ENCODE measurements at places on chromosomes 4 and X.

DNA sequence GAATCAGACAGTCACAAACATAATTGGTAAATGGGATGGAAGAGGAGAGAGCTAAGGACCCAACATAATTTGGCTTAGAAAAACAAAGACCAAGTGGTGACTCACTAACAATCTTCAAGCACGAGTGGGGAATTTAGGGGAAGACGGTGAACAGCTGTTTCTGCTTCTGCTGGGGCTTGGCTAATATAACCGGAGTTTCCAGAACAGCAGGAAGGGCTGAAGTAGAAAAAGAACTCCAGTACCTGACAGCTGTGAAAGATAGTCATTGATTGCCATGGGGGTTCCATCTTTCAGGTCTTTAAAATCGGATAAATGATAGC is 290.9 kb upstream of the LDB2 start:
- no peak for DNase-seq

DNA sequence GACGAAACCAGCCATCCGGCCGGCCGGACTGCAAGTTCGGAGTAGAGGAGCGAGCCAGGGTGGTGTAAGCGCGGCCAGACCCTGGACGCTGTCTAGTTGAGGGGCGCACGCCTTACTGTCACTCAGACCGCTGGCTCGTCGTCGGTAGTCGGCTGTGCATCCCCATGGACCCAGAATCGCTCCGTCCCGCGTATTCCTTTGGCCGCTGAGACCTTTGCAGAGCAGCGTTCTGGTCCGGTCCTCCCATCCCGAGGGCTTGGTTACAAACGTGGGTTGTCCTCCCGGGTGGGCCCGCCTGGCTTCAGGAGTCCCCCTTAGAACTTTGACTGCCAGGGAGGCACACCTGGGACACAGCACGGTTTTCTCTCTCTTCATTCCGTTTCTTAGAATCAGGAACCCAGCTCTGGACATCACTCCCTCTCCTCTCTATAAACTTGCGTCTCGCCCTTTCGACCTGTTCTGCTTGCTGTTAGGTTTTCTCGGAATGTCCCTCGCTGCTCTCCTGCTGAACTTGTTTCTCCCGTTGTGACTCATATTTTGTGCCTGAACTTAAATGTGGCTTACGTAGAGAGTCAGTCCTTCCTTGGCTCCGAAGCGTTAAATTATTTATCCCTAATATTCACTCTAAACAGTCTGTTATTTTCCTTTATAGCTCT is 672 bp downstream of the PGM2 start:
- DNase-seq = no peak

DNA sequence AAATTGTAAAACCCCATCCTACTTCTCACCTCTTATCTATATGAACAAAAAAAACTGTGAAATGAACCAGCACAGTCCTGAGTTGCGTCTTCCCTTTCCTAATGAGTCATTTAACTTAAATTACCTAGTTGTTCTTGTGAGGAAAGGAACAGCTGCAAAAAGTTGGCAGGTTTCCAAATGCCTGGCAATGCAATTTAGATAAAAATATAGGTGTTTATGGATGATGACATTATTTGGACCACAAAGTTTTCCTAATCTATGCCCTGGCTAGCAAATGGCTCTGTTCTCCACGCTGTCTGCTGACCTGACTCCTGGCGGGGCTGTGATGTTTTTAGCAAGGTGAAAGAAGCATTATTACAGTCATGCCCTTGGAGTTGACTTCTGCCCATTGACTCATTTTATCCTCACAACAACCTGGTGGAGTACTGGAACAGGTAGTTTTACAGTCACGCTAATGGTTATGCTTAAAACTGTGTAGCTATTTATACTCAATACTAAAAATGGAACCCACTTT is 29.8 kb upstream of the RELL1 start:
- DNase-seq = no peak

DNA sequence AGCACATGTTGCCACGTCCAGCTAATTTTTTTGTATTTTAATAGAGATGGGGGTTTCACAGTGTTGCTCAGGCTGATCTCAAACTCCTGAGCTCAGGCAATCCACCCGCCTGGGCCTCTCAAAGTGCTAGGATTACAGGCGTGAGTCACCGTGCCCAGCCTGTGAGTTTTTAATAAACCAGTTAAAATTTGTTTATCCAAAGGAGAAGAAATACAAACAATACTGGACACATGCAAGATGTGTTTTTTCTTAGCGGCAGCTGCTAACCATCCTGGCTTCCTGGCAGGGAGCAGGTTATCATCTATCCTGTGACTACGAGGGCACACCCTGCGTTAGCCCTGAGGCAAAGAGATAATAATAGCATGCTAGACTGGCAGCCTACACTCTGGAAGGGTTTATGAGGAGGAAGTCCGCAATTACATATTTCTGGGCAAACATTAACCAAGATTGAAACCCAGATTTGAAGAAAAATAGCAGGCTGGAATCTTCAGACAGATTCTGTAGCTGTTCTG is 191.4 kb downstream of the SPRY1 start:
- DNase-seq = no peak

GRCh38 chr4:100359441-100359840 is 158.4 kb downstream of the EMCN start:
- DNase-seq = no peak

DNA sequence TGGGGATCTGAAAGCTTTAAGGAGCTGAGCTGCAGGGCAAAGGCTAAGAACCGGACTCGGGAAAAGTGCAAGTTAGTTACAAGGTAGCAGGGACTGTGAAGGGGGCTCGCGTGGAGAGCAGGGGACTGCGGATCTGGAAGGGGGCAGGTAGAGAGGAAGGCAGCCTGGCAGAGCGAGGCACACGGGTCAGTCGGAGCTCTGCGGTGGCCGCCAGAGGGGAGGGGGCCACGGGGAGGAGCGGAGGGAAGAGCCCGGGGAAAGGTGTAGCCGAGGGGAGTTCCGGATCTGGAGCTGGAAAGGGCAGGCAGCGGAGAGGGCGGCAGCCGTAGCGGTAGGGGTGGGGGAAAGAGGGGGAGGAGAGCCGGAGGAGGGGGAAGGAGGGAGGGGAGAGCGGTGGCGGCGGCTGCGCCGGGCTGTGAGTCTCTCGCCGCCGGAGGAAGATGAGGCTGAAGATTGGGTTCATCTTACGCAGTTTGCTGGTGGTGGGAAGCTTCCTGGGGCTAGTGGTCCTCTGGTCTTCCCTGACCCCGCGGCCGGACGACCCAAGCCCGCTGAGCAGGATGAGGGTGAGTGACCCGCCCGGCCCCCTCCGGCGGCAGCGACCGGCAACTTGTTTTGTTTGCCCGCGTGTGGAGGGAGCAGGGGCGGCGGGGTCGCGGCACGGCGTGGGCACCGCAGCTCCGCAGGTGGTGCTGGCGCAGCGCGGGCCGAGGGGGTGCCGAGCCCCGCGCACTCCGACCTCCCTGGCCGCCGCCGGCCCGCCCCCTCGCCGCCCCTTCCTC is at the start of gene GALNT7:
TSS of gene GALNT7 (plus strand) at position 416 of the 782 bp plus-strand sequence. CDS start at position 441, 25 bp downstream.
- DNase-seq = peak; percentile 77

DNA sequence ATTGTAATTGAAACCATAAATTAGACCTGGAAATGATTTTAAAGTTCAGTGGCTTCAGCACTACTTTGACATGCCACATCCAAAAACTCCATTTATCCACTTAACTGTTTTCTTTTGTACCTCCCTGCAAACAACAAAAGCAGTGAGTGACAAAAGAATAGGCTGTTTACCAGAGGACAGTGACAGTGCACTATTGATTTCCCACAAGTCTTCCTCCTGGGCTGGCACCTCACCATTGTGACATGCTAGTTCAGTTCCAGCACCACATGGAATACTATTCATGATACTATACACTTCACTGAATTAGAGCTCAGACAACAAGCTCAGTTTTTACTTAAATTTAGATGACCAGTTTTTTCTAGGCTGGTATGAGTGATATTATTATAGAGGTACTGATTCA is 29.3 kb downstream of the MOSPD2 start:
- no peak for DNase-seq

DNA sequence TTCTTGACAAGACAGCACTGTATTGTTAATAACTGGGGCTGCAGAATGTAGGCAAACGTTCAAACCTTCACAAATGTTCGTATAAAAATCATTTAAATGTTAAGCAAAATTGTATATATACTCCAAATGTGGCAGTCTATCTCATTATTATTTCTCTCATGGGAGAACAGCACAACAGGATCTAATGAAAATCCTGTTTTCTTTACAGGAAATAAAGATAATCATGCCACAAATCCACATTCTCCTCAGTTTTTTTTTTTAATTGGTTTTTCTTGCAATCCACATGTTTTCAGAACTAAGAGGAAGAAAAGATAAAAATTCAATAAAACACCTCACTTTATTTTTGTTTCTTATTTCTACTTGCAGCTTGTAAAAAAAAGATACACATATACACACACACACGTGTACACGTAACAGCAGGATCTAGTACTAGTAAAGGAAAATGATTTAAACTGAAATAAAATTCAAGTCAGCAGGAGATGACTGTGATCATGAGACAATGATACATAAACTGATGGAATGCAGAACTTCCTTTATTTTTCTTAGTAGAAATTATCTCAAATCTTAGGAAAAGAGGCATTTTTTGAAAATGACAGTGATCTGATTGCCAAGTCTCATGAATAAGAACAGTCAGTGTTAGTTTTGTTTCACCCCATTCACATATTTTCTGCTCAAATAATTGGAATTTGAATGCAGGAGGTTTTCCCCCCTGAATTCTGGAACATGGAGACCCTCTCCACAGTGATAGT is 11.3 kb downstream of the APBB2 start:
- no peak for DNase-seq

- DNase-seq = peak; percentile 58
These were observed at the start of gene HUWE1 for GRCh38 chrX:53686151-53686885. Gene HUWE1, minus strand, starts transcription at chrX:53686719. Its CDS starts 32,612 bp downstream, at chrX:53654107.

DNA sequence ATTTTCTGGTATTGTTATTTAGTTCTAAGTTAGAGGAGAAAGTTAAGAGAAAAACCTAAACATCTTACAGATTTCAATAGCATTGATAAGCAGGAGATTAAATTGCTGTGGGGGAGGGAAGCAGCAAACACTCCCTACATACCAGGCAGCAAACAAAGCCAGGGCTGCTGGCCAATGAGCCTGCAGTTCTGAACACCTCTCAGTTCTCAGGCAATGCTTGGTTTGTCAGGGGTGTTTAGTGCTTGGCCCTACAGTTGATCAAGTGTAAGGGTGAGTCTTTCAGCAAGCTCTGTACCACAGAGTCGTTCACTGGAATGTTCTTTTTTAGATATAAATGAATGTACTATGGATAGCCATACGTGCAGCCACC is 38.6 kb downstream of the EGFL6 start:
- no peak for DNase-seq

DNA sequence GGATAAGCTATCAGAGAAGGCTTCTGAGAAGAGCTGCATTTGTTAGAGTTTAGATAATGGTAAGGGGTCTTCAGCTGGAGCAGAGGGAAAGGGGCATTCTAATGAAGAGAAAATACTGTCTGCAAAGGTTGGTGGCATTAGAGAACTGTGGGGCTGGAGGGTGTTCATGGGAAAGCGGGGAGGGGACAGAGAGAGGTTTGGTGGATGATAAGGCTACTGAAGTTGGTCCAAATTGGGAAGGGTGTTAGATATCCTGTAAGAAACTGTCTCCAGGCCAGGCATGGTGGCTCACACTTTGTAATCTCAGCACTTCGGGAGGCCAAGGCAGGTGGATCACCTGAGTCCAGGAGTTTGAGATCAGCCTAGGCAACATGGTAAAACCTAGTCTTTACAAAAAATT is 59.9 kb downstream of the AFF1 start:
- no peak for DNase-seq

- no peak for DNase-seq
These were observed 4.5 kb downstream of the DDX60L start for GRCh38 chr4:168475745-168476144.

GRCh38 chrX:152632445-152633097 is 5.1 kb upstream of the GABRQ start:
- no peak for DNase-seq

DNA sequence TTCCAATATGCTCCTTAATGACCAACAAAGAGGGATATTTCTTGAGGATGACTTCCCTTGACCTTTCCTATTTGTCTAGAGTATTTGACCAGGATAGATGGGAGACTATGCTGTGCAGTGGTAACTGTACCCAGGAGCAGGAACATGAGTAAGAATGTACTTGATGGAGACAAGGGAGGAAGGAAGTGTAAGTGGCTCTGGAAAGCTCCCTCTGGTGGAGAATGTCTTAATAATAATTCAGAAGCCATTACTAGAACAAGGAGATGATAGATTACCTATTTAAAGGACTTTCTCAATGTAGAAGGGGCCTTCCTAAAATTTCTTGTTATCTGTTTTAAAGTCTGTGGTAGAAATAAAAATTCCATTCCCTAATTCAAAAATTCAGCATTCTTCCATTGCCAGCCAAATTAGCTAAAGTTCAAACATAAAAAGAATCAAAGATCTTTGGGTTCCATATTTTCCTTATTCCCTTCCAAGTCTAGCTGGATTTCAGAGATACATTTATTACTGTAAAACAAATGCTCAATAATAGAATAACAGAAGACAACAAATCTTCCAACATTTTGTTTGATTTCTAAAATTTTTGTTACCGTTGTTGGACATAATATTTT is 83.8 kb downstream of the GRID2 start:
- no peak for DNase-seq

DNA sequence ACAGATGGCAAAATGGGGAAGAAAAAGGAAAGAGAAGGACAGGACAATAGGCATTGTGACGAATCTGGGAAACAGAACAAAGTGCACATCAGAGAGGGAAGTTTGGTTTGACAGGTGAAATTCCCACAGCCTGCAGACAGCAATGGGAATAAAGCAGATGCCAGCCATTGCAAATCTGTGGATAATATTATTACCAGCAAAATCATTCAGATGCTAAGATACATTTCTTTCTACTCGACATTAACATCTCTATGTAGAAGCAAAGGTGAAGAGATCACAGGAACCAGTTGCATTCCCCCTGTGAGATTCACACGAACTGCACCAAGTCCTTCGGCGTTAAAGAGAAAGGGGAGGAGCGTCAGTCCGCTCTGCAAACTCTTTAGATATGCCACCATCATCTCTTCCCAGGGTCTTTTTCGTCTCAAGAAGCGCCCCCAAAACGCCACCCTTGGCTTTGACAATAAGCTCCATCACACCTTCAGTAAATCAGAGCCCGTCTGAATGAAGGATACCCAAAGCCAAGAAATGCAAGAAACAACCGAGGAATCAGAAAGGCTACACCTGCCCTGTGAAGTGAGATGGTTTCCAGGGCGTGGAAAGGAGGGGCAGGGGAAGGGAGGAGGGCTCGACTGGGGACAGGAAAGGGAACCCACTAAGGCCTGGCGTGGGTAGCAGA is 1.9 kb downstream of the NEUROG2 start:
- DNase-seq = no peak

DNA sequence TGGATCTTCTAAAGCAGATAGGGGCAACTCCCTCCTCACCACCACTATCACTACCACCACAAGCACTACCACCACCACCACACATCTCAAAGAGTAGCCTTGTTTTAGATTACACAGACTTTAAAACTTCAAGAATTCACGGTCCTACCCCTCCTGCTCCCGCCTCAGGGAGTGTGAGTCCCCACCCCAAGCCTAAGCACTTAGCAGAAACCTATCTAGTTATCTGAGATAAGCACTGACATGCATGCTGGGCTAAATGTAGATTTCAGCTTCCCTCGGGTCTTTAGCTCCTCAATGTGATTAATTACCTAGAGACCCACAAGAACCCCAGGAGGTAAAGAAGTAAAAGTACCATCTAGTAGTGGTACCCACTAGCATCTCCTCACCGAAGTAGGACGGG is 775 bp downstream of the AMOT start:
- no peak for DNase-seq

Data from T-helper 2 cell (primary cell).